Osteoblast (primary cell): ENCODE measurements at places on chromosomes 5 and 9. TPM values are rescaled to one million over a fixed set of nuclear protein-coding genes. Genes with fewer than 3 reads are reported as not detected.

TMEM232 gene
- total RNA-seq, result 1.4 and 2.7 TPM in 2 replicates

IL11RA gene
- 34.4 and 38.0 TPM in 2 replicates for total RNA-seq

APBA1 gene
- 1.8 and 5.3 TPM in 2 replicates for total RNA-seq

SPINK13 gene
- not detected in 2 replicates for total RNA-seq

SPATA31E1 gene
- under 0.01 TPM in 1 of 2 replicates, not detected in the other for total RNA-seq

ZMAT2 gene
- total RNA-seq, result 31.8 and 33.9 TPM in 2 replicates

ZNF462 gene
- total RNA-seq, result 8.3 and 9.8 TPM in 2 replicates

GPR21 gene
- 1.4 and 2.7 TPM in 2 replicates for total RNA-seq

SVEP1 gene
- total RNA-seq, result 37.6 and 43.0 TPM in 2 replicates

GEMIN5 gene
- 10.3 and 11.6 TPM in 2 replicates for total RNA-seq

C5 gene
- 5.1 and 5.6 TPM in 2 replicates for total RNA-seq

LECT2 gene
- not detected in 2 replicates for total RNA-seq

MAN2A1 gene
- 69.5 and 81.8 TPM in 2 replicates for total RNA-seq

SH3RF2 gene
- total RNA-seq, result 2.9 and 4.0 TPM in 2 replicates

SPATA6L gene
- total RNA-seq, result 0.72 and 1.2 TPM in 2 replicates

RLN2 gene
- not detected in 2 replicates for total RNA-seq

CENPP gene
- total RNA-seq, result 4.7 and 5.4 TPM in 2 replicates

SH3GL2 gene
- under 0.01 and 0.29 TPM in 2 replicates for total RNA-seq

TTC1 gene
- total RNA-seq, result 43.9 and 49.9 TPM in 2 replicates

FAT2 gene
- total RNA-seq, result 0.36 and 0.59 TPM in 2 replicates

SOWAHA gene
- under 0.01 and 0.29 TPM in 2 replicates for total RNA-seq

PPP3R2 gene
- not detected in 2 replicates for total RNA-seq

SHC3 gene
- under 0.01 and 0.36 TPM in 2 replicates for total RNA-seq

ZFP37 gene
- total RNA-seq, result 3.2 and 3.3 TPM in 2 replicates

CFAP77 gene
- total RNA-seq, result 0.29 and 0.36 TPM in 2 replicates

FBP2 gene
- total RNA-seq, result not detected in 2 replicates

HMMR gene
- 2.5 and 2.9 TPM in 2 replicates for total RNA-seq

SLC36A2 gene
- not detected in 2 replicates for total RNA-seq

FAXDC2 gene
- 13.8 and 19.2 TPM in 2 replicates for total RNA-seq

BSPRY gene
- total RNA-seq, result not detected in 2 replicates

OBP2B gene
- not detected in 2 replicates for total RNA-seq

DBH gene
- total RNA-seq, result not detected in 2 replicates

RUSC2 gene
- 25.0 and 28.6 TPM in 2 replicates for total RNA-seq

CARD6 gene
- total RNA-seq, result 19.5 and 24.8 TPM in 2 replicates

C1QTNF2 gene
- under 0.01 TPM in 1 of 2 replicates, not detected in the other for total RNA-seq

GOLPH3 gene
- total RNA-seq, result 83.2 and 88.7 TPM in 2 replicates

PTGES gene
- 70.9 and 115 TPM in 2 replicates for total RNA-seq

APC gene
- total RNA-seq, result 65.7 and 67.0 TPM in 2 replicates

LURAP1L gene
- total RNA-seq, result 88.3 and 107 TPM in 2 replicates

UBE2QL1 gene
- under 0.01 and 0.29 TPM in 2 replicates for total RNA-seq

LHX3 gene
- under 0.01 TPM in 1 of 2 replicates, not detected in the other for total RNA-seq

DAP gene
- total RNA-seq, result 31.1 and 36.2 TPM in 2 replicates

CD72 gene
- 2.7 and 2.9 TPM in 2 replicates for total RNA-seq

NMUR2 gene
- not detected in 2 replicates for total RNA-seq

TBCA gene
- 103 and 113 TPM in 2 replicates for total RNA-seq

MOB3B gene
- under 0.01 TPM in 2 replicates for total RNA-seq

MIGA2 gene
- 21.2 and 22.4 TPM in 2 replicates for total RNA-seq

PCDHAC1 gene
- total RNA-seq, result 0.29 and 0.36 TPM in 2 replicates

PLPP6 gene
- total RNA-seq, result 7.2 and 8.3 TPM in 2 replicates

SPINK1 gene
- not detected in 2 replicates for total RNA-seq

C6 gene
- total RNA-seq, result under 0.01 TPM in 1 of 2 replicates, not detected in the other

AFAP1L1 gene
- total RNA-seq, result 1.1 and 1.5 TPM in 2 replicates

CDO1 gene
- 8.0 and 8.3 TPM in 2 replicates for total RNA-seq
